ENCODE measurements at places on chromosomes 6 and 20.

GRCh38 chr6:154298297-154298696 is 58.3 kb downstream of the IPCEF1 start:
- DNase-seq, result no peak

DNA sequence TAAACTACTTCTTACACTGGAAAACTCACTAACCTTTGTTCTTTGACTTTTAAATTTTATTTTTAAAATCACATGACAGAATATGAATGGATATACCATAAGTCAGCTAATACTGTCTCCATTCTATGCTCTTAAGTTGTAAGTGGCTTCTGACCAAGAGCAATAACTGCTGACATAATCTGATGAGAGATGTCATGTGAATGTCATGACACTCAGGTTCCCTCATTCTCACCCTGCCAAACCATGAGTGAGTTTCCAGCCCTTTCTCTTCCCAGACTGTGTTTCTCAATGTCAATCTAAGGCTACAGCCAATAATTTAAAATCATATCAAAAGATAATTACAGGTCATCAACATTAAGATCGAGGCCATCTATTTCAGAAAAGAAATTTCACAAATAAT is 39.7 kb downstream of the KIF16B start:
- no peak for DNase-seq

- no peak for DNase-seq
Observed at GRCh38 chr20:56760610-56761009, 131.5 kb downstream of the TFAP2C start.

DNA sequence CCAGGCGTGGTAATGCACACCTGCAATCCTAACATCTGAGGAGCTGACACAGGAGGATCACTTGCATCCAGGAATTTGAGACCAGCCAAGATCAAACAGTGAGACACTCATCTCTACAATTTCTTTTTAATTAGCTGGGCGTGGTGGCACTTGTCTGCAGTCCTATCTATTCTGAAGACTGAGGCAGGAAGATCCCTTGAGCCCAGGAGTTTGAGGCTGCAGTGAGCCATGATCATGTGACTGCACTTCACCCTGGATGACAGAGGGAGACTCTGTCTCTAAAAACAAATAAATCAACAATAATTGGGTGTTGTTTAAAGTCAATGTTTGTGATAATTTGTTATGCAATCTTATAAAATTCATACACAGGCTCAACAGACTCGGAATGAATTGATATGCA is 18.0 kb upstream of the HLA-A start:
- DNase-seq, result no peak

DNA sequence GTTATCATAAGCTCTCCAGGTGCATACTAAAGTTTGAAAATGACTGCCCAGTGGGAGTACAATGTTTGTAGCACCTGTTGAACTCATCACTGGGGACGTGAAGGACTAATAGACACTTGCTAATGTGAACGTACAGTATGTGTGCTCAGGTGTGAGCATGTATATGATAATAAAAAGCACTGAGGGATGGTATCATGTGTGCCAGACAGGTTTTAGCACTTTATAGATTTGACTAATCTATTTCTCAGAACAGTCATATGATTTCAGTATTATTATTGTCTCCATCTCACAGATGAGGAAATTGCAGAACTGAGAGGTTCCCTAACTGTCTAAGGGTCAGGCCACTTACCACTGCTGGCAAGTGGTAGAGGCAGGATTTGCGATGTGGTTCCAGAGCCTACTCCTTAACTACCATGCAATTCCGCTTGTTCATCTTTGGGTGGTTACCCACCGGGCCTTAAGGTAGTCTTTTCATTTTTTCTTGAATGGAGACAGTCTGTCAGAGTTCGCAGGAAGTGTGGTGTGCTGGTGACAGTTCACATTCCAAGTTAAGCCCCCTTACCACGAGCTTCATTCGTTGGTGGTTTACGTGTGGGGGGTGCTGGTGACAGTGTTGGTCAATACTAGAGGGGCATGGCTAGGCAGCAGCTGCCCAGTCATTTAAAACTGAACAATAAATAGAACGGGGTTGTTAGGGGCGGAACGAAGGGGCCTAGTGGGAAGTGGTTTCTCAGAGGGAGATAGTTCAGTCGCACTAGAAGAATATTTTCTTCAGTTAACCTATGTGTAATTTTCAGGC is 46.8 kb downstream of the RREB1 start:
- DNase-seq, result no peak

DNA sequence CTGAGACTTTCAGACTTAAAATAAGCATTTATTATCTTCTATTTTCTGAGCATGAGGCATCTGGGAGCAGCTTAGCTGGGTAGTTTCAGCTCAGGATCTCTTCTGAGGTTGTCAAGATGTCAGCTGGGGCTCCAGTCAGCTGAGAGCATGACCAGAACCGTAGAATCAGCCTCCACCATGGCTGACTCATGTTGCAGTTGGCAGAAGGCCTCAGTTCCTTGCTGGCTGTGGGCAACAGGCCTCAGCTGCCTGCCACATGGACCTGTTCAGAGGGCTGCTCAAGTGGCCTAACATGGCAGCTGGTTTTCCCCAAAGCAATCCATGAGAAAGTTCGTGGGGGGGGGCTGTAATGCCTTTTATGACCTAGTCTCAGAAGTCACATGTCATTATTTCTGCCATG is 142.3 kb downstream of the LY86 start:
- DNase-seq, result no peak

- DNase-seq, result no peak
Observed at GRCh38 chr6:13678255-13678983, 33.2 kb downstream of the RANBP9 start.

- no peak for DNase-seq
Observed at GRCh38 chr6:119858901-119859300, 509.3 kb upstream of the MAN1A1 start.

- DNase-seq, result no peak
Observed at GRCh38 chr6:80465513-80465912, 359.0 kb downstream of the BCKDHB start.

DNA sequence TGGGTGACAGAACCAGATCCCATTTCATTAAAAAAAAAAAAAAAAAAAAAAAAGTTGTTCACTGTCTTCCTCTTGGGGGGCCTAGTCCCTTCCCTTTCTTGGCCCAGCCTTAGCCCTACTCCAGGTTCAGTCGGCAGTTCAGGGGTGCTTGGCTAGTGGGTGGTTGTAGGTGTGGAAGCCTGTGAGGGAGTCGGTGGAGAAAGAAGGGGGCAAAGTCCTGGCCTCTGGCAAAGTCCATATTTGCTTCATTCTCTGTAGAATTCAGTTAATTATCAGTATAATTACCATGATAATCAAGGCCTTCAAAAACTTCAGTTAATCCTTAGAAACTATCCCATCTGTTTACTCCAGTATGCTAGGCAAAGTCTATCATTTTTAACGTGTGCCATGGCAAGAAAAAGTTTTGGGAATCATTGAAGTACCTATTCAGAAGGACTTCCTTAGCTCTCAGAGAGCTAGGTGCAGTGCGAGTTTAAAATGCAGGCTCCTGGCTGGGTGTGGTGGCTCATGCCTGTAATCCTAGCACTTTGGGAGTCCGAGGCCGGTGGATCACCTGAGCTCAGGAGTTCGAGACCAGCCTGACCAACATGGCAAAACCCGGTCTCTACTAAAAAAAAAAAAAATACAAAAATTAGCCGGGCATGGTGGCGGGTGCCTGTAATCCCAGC is 205.7 kb upstream of the ARG1 start:
- DNase-seq, result no peak

DNA sequence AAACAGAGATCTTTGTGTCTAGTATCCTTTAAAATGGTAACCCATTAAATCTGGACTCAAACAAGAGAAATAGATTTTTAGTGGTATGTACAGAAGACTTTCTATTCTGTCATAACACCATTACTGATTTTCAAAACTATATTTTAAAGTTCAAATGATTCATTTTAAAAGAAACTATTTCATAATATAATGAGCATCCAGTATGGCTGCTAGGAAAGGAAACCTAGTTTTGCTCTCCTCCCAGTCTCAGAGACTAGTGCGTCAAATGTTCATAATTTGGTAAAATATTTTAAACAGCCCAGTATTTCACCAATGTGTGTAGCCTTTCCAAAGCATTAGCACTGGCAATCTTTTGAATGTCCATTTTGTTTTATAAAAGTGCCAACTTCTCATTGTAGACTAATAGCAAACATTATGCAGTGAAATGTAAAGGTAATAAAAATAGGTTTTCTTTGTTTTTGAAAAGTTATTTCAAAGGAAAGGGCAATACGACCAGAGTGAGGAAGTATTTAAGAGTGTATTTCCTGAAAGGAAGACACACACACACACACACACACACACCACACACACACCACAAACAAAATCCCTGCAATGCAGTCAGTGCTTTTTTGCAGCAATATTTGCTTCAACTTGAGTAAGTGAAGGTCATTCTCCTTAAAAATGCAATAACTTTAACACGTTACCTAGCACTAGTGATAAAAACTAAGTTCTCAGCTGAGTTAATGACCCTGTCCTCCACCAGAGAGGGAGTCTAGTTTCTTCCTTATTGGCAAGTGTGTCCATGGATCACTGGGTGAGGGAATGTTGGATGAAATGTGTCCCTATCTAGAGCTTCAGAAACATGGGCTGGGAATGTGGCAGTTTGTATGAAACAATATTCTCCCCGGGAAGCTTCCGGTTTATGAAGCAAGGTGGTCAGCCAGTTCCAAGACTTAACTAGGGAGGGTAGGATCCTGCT is 4.6 kb downstream of the PPP1R3G start:
- DNase-seq, result no peak

- no peak for DNase-seq
Observed at GRCh38 chr20:20426655-20426907, 58.7 kb downstream of the INSM1 start.

DNA sequence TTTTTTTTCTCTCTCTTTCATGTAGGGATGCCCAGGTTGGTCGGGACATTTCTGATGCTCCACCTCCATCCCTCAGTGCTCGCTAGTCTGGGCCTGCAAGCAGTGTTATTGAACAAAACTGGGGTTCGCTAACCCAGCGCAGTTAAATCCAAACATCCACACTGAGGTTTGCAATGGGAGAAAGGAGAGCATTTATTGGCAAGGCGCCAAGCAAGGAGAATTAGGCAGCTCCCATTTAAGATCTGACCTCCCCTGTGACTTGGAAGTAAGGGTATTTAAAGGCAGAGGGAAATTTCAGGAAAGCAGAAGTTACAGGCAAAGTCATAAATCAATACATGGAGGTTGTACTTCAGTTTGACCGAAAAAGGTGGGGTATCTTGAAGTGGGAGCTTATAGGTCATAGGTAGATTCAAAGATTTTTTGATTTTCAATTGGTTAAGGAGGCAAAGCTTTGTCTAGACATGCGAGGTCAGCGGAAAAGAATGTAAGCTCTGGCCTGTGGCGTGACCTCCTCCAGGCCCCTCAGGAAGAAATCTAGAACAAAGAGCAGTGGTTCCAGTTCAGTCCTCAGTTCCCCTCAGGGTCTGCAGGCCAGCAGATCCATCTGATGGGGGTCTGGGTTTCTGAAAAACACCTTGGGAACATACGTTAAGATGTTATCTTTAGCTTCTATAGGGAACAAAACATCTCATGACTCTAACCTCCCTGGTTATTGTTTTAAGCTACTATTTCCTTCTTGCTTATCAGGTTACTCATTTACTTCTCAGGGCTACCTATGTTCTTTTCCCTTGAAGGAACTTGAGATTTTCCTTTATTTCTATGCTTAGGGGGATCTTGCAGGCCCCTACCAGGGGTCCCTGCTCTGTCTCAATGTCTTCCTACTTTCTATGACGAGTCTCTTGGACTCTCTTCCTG is 66.0 kb upstream of the KIF16B start:
- no peak for DNase-seq

GRCh38 chr6:108654465-108655106 is 93.9 kb downstream of the FOXO3 start:
- no peak for DNase-seq

DNA sequence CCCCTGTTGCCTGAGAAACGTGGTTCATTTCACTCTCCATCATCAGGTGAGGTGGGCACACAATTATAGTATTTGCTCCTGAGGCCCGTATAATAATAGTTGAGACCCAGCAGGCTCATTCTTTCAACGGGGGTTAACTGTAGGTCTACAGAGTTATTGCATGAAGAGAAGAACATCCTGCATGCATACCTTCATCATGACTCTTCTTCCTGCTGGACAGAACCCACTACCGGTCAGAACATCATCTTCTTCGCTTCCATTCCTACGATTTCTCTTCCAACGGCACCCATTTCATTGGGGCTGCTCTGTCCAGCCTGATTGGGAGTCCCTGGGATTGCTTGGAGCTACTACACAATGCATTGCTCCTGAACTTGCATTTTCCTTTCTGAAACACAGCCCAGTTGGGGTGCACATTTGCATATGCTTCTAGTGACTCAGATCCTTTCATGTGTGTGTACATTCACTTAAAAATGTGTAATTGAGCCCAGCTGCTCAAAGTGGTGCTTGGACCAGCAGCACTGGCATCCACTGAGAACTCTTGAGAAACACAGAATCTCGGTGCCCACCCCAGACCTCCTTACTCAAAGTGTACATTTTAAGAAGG is 57.4 kb downstream of the SLC24A3 start:
- DNase-seq, result no peak

- DNase-seq, result no peak
Observed at GRCh38 chr20:57027777-57028176, 238.7 kb downstream of the BMP7 start.

DNA sequence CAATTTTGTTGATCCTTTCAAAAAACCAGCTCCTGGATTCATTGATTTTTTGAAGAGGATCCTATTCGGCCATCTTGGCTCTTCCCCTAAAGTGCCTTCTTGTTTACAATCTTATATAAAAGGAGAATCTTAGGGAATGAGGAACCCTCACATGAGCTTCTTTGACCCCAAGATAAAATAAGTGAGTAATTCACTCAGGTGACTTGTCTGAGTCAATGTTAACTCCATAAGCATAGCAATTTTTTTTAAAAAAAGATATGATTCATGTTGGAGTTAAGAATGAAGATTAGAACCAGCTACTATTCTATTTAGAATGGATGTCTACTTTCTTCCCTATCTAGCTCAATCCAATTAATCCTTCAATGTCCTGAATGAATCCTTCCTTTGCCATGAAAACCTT is 21.0 kb downstream of the WASF1 start:
- DNase-seq, result no peak

All from activated CD8-positive, alpha-beta memory T cell treated with anti-CD3 and anti-CD28 coated beads for 1 hour (primary cell).